Activated T-cell treated with anti-CD3 and anti-CD28 coated beads, Interleukin-2, amount 50 U/mL, for 1 hour (primary cell): ENCODE measurements at places on chromosomes 16 and 17.

GRCh38 chr17:74243013-74243755 is 29.8 kb downstream of the TTYH2 start:
- no peak for DNase-seq

GRCh38 chr17:35801583-35802224 is 6.3 kb upstream of the MMP28 start:
- no peak for DNase-seq

DNA sequence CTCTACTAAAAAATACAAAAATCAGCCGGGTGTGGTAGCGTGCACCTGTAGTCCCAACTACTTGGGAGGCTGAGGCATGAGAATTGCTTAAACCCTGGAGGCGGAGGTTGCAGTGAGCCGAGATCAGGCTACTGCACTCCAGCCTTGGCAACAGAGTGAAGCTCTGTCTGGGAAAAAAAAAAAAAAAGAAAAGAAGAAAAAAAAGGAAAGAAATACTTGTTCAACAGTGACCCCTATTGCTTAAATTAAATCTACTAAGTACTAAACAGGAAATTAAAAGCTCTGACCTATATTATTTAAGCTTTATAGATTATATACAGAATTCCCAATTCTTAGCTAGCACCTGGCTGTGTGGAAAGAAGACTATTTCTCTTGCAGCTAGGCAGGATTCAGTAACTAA is 48.9 kb downstream of the FBXL20 start:
- no peak for DNase-seq

DNA sequence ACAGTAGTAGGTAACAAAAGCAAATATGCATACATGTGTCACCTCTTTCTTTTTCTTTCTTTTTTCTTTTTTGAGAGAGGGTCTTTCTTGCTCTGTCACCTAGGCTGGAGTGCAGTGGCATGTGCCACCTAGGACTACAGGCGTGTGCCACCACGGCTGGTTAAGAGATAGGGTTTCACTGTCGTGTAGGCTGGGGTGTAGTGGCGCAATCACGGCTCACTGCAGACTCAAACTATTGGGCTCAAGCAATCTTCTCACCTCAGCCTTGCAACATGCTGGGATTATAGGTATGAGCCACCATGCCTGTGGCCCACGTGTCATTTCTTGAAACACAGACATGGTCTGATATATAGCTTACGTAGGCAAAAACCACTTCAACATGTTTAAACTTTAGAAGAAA is 397.7 kb upstream of the PMFBP1 start:
- no peak for DNase-seq

DNA sequence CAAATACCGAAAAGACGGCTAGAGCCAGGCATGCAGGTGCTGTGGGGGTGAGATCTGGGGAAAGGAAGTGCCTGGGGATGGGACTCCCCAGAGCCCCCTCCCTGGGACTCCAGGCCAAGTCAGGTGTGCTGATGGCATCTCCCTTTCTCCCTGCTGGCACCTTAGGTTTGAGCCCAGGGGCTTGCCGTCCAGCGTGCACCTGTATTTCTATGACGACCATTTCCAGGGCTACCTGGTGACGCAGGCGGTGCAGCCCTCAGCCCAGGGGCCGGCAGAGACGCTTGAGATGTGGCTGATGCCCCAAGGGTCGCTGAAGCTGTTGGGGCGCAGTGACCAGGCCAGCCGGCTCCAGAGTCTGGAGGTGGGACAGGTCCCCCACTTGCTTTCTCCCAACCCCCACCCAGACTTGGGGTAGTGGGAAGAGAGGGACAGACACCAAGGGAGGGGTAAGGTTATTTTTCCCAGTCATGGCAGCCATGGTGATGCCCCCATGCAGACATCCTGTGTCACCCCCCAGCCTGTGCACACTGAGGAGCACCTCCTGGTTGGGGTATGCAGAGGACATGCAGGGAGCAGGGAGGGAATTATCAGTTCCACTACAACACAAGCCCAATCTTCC is 11.1 kb downstream of the XYLT2 start:
- DNase-seq: peak; percentile 8

DNA sequence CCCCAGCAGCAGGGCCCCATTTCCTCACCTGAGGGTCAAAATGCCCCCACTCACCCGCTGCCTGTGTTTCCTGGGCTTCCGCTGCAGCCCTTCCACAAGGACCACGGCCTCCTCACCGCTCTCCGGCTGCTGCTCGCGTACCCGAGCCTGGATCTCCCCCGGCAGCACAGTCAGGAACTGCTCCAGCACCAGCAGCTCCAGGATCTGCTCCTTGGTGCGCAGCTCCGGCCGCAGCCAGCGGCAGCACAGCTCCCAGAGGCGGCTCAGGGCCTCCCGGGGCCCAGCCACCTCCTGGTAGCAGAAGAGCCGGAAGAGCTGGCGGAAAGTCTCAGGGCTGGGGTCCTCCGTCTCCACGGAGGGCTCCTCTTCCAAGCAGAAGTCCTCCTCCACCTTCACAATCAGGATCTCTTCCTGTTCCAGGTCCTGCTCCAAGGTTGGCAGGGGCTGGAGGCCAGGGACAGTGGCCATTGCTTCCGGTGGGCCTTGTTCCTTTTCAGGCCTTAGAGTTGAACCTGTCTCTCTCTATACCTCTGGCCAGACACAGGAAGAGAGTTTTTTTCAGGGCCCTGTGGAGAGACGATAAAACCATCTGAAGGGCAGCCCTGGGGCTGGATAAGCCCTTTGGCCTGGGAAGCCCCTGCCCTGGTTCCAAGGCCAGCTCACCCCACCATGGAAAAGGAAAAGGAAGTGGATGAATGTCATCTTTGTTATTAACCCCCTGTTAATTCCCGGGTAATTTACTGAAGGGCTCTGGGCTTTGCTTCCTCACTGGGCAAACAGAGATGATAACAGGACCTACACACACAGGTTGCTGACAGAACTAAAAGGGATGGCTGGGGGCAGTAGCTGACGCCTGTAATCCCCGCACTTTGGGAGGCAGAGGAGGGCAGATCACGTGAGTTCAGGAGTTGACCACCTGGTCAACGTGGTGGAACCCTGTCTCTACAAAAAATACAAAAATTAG is 1.2 kb downstream of the ZNF500 start:
- no peak for DNase-seq

DNA sequence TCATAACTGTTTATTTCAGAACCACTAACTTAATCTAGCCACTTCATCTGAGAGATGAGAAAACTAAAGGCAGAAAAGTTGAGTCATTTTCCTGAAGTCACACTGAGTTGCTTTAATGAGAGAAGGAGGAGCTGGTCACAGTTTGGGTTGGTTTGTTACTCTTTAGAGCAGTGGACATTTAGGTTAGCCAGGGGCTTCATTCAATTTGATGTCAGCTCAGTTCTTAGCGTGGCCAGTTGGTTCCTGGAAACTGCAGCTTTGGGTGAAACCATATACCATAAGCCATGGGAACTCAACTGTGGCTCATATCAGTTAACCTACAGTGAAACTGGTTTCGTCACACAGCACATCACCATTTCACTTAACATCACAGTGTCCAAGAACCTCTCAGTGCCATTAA is 59.2 kb upstream of the ADORA2B start:
- DNase-seq: no peak

- no peak for DNase-seq
Measured at GRCh38 chr16:14640538-14640937, 7.8 kb downstream of the BFAR start.

DNA sequence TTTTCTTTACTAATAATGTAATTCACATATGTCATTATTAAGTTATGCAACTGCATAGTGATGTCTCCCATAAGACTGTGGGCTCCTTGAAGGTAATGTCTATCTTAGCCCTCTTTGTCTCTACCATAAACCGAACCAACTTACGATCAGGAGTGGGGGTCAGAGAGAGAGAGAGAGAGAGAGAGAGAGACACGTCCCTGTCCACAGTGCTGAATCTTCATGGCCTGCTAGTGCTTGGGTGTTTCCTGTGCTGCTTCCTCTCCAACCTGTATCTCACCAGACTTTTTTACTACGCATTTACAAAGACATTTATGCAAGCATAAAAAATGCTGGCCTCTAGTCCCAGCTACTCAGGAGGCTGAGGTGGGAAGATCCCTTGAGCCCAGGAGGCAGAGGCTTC is 52.2 kb upstream of the HAPSTR1 start:
- no peak for DNase-seq

DNA sequence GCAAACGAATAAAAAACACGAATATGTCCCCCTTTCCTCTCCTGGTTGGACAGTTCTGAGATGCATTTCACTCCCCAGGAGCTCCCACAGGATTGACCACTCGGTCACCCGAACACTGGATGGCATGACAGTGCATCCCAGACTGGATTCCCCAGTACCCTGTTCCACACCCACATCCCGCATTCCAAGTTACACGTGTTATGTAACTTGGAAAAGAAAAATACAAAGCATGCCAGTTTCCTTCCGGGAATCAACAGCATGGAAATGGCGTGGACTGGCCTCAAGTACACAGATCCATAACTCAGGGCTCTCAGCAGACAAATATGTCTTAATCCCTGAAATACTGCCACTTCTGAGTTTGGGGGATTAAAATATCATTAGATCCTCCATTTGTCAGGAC is 12.6 kb upstream of the KLHL36 start:
- DNase-seq: no peak

DNA sequence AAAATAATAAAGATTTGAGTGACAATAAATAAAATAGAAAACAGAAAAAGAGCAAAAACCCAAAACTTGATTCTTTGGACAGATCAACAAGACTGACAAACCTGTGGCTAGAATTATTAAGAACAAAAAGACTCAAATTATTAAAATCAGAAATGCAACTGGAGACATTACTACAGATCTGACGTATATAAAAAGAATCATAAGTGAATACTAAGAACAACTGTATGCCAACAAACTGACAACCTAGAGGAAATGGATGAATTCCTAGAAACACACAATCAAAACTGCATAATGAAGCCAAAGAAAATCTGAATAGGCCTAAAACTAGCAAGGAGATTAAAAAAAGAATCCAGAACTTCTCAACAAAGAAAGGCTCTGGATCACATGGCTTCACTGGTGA is 47.4 kb downstream of the NETO2 start:
- DNase-seq: no peak

GRCh38 chr17:7816926-7817642 is 16.9 kb upstream of the KDM6B start:
- DNase-seq: no peak

- no peak for DNase-seq
Measured at GRCh38 chr17:32515677-32516383, 29.0 kb downstream of the CDK5R1 start.

DNA sequence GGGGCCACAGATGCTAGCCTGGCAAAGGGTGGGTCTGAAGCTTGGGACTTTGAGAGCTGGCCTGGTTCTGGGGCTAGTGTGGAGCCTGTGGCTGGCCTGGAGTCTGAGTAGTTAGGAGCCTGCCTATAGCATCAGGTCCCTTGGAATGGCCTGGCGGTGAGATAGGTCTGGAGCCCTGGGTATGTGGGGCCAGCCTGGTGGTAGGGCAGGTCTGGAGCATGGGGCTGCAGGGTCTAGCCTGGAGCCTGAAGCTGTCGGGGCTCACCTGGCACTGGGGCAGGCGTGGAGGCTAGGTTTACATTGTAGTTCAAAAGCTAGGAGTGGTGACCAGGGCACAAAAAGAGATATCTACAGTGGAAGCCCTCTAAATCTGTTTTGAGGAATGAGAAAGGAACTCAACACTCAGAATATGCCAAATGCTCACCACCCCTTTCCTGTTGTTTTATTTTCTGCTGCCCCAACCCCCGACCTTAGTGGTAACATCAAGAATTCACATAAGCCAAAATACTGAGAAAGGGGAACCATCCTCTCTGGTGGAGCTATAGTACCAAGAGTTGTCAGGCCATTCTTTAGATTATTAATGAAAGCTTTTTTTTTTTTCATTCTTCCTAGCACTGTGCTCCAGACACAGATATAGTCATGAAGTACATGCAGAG is 100.3 kb downstream of the TANC2 start:
- no peak for DNase-seq

DNA sequence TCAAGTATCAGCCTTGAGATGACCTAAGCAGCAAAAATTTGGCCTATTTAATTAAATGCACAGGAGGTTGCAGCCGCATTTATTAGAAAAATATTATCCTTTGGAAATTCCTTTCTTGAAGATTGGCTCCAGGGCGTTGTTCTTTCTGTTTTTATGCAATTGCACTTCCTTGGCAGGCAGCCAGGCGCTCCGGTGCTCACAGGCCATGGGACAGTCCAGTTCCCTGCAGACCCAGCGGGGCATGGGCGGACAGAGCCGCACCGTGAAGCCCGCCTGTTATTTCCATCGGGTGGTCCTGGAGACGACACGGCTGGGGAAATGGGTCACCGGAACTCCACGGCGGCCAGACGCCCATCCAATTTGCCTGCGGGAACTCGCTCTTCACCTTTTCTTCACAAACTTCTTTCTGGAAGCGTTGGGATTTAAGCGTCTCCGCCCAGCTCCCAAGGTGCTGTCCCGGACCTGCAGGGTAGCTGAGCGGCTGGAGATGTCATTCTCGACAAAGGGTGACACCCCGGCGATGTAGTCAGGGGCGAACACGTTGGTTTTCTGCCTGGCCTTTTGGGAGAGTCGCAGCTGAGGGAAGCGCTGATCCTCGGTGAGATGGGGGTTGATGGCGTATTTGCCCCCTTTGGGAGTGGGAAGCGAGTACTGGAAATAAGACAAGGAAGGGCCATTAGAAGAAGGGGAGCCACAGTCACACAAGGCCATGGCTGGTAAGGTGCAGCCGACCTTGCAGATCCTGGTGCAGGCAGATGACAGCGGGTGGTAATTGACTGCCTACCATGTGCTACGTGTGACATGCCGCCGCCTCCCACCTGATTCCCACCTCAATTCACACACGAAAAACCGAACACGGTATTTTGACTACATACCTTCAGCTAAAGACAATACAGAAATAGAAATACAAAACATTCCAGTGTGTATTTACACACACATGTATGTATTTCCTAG is 12.5 kb downstream of the NOB1 start:
- DNase-seq: no peak

DNA sequence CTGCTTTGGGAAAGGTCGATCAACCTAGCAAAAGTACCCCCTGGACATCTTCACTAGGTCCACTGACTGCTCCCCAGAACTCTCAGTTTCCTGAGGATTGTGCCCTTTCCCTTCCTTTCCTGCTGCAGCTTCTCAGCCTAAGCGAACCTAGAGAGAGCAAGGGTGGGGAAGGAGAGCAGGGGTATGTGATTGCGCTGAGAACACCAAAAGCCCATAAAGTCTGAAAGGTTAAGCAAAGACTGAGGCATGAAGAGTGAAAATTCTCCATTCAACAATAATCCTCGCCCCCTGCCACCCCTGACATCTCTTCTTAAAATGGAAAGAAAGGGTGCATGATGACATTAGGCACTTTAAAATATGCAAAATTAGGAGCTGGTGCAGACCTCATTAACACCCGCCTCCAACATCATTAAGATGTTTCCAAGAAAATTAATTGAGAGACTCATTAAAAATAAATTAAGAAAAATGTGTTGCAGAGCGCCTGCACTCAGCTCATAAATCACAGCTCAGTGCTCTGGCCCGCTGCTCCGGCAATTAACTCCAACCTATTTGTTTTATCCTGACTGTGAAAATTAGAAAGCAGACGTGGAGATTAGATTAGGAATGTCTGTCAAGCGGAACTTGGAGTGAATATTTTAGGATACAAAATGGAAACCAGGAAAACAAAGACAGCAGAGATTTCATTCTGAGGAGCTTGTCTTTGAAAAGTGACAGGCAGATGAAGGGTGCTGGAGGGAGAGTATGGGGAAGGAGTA is 49.1 kb upstream of the PMFBP1 start:
- no peak for DNase-seq
